ENCODE measurements at places on chromosomes 1 and 21. TPM values are rescaled to one million over a fixed set of nuclear protein-coding genes. Genes with fewer than 3 reads are reported as not detected.
A peak's percentile ranks its signal among the peaks of the same experiment; 100 is the strongest.

GRCh38 chr1:211908453-211908852, 77.9 kb upstream of the LPGAT1 start:
- DNase-seq, result no peak

DNA sequence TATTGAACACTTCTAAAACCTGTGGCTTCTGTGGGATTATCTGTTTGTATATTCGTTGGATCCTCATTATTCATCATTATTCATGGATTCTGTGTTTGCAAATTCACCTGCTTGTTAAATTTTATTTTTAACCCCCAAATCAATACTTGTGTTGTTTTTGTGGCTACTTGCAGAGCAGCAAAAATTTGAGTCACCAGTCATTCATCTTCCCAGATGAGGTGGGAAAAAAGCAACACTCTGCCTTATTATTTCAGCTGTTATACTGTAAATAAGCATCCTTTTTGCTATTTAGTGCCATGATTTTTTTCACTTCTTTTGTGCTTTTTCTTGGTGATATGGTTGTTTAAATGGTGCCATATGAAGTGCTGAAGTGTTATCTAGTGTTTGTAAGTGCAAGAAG, 56.7 kb downstream of the RASAL2 start:
- DNase-seq, result no peak

Gene OVAAL
- polyA plus RNA-seq, result not detected

DNA sequence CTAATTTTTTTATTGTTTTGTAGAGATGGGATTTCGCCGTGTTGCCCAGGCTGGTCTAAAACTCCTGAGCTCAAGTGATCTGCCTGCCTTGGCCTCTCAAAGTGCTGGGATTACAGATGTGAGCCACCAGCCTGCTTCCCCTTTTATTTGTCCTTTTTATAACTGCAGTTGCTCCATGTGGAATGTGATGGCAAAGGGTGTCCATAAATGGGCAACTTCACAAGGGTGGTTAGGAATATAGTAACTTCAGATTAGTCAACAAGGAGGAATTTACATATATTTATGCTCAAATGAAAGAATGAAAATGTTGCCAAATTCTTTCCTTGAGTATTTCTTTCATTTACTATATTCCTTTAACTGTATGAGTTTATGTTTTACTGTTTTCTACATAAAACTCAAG, 182.9 kb downstream of the BACH1 start:
- DNase-seq, result no peak

DNA sequence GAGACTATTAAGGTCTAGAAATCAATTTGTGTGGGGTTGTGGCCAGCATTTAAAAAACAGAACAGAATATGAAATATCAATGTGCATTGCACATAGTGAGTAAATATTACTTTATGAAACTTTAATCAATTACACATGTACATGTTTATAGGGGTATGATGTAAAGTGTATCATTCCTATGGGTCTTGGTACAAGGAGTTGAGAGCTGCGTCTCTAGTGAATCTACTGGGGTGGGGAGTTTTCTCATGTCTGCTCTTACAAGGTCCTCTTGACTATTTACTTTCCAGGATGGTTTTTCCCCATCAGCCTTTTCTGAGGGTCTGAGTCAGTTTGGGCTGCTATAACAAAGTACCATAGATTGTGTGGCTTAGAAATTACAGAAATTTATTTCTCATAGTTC, 75.8 kb downstream of the BACH1 start:
- DNase-seq, result no peak

GRCh38 chr1:231420959-231421545, 1.0 kb downstream of the EGLN1 start:
- peak; percentile 54 for DNase-seq
